ENCODE measurements at places on chromosomes 7 and 10.

DNA sequence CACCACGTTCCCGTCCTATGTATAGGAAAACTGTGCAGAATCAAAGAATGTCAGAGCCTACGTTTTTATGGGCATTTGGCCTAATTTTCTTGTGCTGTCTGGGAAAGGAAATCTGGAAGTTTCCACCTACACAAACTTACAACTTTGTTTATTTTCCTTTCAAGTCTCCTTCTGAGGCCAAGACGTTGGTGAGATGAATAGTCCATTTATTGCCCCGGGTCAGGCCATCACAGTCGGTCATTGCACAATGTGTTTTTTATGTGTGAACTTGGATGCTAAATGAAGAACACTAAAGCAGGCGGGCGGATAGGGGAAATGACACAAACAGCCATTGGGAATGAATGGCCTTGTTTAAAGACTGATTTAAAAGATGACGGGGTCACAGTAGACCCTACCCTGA lies 38.6 kb downstream of the TRIL start:
- DNase-seq, result no peak

GRCh38 chr7:158014976-158015375 lies 572.6 kb downstream of the PTPRN2 start:
- no peak for DNase-seq

- DNase-seq, result no peak
Observed at GRCh38 chr7:144975882-144976281, 140.0 kb upstream of the TPK1 start.

GRCh38 chr10:86113501-86113900 lies 253.1 kb downstream of the GRID1 start:
- no peak for DNase-seq

DNA sequence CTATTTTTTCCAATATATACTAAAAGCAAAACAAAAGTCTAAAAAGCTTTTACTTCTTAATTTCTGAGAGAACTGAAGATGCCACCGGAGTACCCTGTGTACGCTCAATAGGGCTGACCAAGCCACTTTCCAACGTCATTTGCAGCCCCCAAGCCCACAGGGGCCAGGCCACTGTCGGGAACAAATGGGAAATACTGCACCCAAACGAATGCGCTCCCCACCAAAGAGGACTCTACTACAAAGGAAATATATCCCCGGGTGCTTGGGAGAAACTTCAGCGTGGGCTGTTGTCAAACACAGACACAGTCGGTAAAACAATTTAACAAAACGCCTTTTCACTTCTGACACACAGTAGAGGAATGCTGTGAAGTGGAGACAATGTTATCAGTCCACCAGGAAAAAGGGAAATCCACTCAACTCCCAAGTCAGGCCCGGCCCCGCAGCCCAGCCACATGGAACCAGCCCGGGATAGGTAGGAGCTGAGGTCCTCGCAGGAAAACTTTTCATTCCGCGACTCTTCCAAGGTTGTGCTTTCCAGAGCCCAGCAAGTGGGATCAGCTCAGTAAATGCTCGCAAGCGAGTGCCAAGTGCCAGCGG lies 1.4 kb downstream of the PARD3 start:
- no peak for DNase-seq

DNA sequence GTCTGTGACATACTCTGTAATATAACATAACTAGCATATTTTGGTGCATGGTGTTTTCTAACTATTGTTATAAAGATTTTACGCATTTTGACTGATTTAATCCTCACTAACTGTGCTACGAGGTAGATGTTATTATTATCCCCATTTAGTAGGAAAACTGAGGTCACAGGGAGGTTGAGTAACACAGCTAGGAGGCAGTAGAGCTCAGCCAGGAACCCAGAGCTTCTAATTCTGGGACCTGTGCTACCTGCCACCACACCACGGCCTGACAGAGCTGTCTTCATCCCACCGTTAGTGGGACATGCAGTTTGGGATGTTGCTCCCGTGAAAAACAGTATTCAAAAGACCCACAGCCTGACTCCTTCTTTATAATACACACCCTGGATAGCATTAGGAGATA lies 962.5 kb downstream of the CNTNAP2 start:
- DNase-seq, result no peak

GRCh38 chr10:4653160-4653559 lies 172.8 kb upstream of the AKR1E2 start:
- DNase-seq, result no peak

DNA sequence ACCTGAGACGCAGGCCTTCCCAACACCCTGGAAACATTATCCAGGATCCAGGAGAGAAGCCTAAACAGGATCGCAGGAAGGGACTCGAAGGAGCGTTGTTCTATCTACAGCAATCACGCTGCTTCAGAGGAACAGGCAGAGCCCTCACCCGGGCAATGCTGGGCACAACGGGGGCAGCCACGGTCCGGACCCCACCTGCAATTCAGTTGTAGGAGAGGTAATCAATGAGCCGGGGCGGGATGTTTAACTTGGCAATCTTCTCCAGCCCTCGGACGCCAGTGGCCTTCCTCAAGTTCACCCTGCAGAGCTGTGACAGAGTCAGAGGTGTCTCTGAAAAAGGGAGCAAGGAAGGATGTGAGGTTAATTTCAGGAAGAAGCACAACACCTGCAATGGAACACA lies 25.9 kb downstream of the ASB13 start:
- no peak for DNase-seq

DNA sequence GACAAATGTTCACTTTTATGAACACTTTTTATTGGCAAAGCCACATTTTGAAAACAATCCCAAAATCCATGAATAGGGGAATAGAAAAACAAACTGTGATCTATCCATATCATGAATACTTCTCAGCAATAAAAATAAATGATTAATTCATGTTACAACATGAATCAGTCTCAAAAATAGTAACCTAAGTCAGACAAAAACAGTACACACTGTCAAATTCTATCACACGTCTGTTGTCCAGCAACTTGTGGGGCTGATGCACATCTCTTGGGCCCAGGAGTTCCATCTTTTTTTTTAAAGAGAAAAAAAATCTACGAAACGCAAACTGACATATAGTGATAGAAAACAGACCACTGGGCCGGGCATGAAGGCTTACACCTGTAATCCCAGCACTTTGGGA lies 71.0 kb downstream of the LARP4B start:
- no peak for DNase-seq

GRCh38 chr10:17808971-17809841 lies at the start of gene MRC1:
MRC1 (plus strand) TSS chr10:17809348; CDS start chr10:17809466, 118 bp downstream.
- no peak for DNase-seq
